Left lung (tissue), 14 donors: ENCODE measurements at places on chromosomes 4 and X. TPM values are rescaled to one million over a fixed set of nuclear protein-coding genes. Genes with fewer than 3 reads are reported as not detected.

Gene PCSK1N
- 2.3 TPM for total RNA-seq

Gene CD38
- 21.0 TPM for total RNA-seq

Gene FOXO4
- total RNA-seq = 19.6 TPM

Gene ATP1B4
- total RNA-seq = not detected

Gene BEX3
- total RNA-seq = 155 TPM

Gene EBP
- 74.2 TPM for total RNA-seq

Gene RPA4
- total RNA-seq = 1.2 TPM

Gene OTUD6A
- total RNA-seq = not detected

Gene IQCM
- not detected for total RNA-seq

Gene ESX1
- not detected for total RNA-seq

Gene PCDH19
- total RNA-seq = 0.52 TPM

Gene FAT4
- 32.2 TPM for total RNA-seq

Gene GNRHR
- not detected for total RNA-seq

Gene NKX3-2
- total RNA-seq = not detected

Gene ZFP92
- 2.8 TPM for total RNA-seq
